ENCODE measurements at places on chromosomes 16 and 17.

DNA sequence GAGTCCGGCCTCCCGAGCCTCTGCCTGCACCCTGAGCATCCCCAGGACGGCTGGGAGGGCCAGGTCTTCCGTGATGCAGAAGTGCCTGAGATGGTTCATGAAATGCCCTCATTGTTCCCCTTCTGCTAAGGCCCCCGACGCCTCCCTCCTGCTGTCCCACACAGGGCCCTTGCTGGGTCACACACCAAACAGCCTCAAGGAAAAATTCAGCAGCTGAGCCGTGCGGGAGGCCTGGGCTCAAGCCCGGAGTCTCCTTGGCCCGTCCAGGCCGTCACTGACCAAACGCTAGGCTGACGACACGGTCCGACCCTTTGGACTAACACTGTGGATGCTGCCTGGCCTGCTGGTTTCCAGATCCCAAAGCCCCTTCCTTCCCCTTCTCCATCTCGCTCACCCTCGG lies 90.2 kb downstream of the RTN4RL1 start:
- no peak for DNase-seq

GRCh38 chr17:63805591-63805990 lies 21.6 kb upstream of the PSMC5 start:
- no peak for DNase-seq

GRCh38 chr16:15857724-15858560 lies 1.1 kb upstream of the MYH11 start:
- no peak for DNase-seq

- no peak for DNase-seq
Measured at GRCh38 chr17:74860229-74860871, 665 bp upstream of the GRIN2C start.

- DNase-seq: no peak
Measured at GRCh38 chr17:72492494-72492893, 371.7 kb downstream of the SOX9 start.

- DNase-seq: no peak
Measured at GRCh38 chr16:77945126-77945525, 77.2 kb upstream of the CLEC3A start.

DNA sequence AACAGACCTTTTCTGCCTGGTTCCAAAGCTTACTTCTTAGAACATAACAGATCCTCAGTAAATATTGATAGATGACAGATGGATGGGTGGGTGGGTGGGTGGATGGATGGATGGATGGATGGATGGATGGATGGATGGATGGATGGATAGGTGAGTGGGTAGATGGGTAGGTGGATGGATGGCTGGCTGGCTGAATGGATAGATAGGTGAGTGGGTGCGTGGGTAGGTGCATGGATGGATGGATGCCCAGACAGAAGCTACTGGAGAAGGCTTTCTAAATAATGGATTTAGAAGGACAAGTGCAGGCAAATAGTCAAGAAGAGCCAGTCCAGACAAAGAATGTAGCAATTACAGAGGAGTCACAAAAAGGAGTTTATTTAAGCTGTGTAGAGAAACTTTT lies 19.6 kb downstream of the SCNN1G start:
- DNase-seq: no peak

DNA sequence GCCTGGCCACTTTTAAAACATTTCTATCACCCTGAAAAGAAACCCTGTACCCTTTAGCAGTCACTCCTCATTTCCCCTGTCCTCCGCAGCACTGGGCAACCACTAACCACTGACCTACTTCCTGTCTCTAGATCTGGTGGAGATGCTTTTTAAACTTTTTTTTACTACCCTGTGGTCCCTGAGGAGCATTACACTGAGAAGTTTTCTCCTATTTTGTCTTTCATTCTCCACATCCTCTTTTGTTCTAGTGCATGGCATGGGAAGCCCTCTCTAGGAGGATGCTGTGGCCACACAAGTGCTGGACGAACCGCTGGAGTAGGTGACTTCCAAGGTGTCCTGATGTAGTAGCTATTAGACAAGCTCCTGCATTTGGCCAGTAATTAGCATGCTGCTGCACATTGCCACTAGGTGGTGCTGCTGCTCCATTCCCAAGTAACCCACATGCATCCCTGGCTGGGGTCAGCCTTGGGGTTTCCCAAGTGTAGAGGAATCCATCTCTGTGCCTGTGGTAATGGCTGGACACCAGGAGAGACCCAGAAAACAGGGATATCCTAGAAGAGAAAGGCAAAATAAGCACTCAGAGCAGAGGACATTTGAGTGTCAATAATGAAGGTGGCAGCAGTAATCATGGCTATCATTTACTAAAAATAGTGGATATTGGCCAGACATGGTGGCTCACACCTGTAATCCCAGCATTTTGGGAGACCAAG lies 143.8 kb upstream of the CRHR1 start:
- peak; percentile 62 for DNase-seq

Data from activated CD4-positive, alpha-beta T cell treated with anti-CD3 and anti-CD28 coated beads for 1 hour (primary cell).